ENCODE measurements at places on chromosomes 12 and 14. TPM values are rescaled to one million over a fixed set of nuclear protein-coding genes. Genes with fewer than 3 reads are reported as not detected.

Gene MIP
- not detected for total RNA-seq

Gene SLC2A13
- total RNA-seq, result 27.9 TPM

Gene RPS26
- 280 TPM for total RNA-seq

Gene TAS2R46
- 6.7 TPM for total RNA-seq

Gene TBC1D30
- total RNA-seq, result 9.5 TPM

Gene P3H3
- 29.5 TPM for total RNA-seq

Gene PRKD1
- total RNA-seq, result 32.4 TPM

Gene CPNE6
- total RNA-seq, result not detected

Gene VRK1
- 21.8 TPM for total RNA-seq

Gene ADAMTS20
- 0.53 TPM for total RNA-seq

Gene SLC17A8
- 0.23 TPM for total RNA-seq

Gene PAPOLA
- 162 TPM for total RNA-seq

Gene SSPN
- total RNA-seq, result 46.1 TPM

Gene ZNF10
- 31.8 TPM for total RNA-seq

Gene KRT80
- 0.70 TPM for total RNA-seq

Gene GPR132
- 2.3 TPM for total RNA-seq

Gene CIDEB
- 13.8 TPM for total RNA-seq

Gene CDH24
- 18.1 TPM for total RNA-seq

Gene CEBPE
- total RNA-seq, result 1.1 TPM

Measured in metanephros (tissue), 2 donors.